ENCODE measurements at places on chromosomes 1 and 21.

DNA sequence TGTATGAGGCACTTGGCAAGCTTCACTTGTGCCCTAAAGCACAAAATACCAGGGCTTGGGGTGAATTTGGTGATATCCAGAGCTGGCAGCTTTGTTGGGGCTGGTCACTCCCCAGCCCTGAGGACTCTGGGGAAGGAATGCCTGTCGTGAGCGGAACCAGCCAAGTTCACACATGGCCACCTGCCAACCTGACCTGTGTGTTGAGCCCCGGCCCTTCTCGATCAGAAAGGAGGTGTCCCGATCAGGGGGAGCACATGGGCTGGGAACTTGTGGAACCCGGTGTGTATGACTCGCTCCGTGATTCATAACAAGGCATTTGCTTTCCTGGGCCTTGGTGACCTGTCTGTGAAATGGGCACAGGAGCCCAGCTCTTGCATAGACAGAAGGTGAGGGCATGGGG is 43.1 kb downstream of the AGPAT3 start:
- peak; percentile 11 for DNase-seq

DNA sequence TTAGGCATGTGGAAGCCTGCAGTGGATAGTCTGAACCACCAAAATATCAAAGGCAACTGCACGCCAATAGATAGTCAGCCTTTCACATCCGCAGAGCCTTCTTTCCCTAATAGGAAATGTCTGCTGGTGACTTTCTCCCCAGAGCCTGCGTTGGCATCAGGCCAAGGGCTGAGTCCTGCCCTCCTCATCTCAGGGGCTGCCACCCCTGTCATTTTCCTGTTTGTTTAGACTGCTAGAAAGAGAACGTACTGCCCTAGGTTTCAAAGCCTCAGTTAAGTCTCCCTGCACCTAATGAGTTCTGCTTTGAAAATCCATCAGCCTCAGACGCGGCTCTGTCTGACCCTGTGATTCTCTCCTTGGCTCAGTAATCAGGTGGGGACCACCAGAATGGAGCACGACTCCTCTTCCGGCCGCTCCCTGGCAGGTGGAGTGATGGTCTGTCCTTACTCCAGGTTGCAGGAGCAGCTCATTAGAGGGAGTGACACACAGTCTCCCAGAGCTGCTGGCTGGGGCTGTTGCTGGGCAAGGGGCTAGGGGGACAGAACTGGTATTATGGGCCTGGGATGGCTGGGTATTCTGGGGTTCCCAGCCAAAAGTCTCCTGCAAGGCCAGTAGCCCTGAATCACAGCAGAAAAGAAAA is 27.3 kb downstream of the STUM start:
- no peak for DNase-seq

DNA sequence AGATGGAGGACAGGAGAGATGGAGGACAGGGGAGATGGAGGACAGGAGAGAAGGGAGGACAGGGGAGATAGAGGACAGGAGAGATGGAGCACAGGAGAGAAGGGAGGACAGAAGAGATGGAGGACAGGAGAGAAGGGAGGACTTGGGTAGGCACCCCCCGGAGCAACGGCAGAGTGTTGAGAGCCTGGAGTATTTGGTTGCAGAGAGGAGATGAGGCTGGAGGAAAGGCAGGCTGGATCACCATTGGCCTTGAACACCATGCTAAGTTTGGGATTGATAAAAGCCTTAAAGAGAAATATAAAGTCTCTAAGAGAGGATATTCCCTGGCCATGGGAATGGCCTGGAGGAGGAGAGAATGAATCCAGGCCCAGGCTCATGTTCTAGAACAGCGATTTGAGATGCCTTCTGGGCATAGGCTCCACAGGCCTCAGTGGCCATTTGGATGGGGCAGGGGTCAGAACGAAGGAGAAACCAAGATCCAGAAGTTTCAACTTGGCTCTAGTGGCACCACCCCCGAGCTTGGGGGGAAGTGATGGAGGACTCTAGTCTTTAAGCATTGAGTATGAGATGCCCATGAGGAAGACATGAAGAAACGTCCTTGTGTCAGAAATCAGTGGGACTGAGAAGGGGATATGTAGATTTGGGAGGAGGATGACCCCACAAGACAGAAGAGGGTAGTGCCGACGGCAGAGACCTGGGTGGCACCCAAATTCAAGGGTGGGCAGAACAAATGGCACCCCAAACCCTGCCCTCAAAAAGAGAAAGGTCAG is 47.9 kb upstream of the EDN2 start:
- no peak for DNase-seq

GRCh38 chr1:237749122-237749521 is 141.6 kb downstream of the ZP4 start:
- DNase-seq, result no peak

DNA sequence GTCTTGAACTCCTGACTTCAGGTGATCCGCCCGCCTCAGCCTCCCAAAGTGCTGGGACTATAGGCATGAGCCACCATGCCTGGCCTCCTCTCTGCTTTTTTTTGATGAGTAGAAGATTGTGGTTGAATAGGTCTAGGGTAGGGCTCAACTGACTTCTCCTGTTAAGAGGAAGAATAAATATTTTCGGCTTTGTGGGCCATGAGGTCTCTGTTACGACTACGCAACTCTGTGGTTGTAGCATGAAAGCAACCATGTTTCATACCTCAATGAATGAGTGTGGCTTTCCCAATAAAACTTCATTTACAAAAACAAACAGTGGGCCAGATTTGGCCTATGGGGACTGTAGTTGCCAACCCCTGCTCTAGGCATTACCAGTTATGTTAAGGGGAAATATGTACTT is 67.8 kb downstream of the NID1 start:
- DNase-seq, result no peak

DNA sequence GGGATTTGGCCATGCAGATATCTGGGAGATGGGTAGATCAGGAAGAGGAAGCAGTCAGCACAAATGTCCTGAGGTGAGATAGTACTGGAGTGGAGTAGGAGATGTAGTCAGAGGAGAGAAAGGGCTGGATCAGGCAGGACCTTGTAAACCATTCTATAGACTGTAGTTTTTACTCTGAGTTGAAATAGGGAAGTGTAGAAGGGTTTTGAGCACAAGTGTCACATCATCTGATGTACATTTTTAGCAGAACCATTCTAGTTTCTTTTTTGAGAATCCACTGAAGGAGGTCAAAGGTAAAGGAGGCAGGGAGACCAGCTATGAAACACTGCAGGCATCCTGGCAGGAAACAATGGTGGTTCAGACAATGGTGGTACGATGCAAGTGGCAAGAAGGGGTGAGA is 194.6 kb upstream of the RRP15 start:
- DNase-seq, result no peak

DNA sequence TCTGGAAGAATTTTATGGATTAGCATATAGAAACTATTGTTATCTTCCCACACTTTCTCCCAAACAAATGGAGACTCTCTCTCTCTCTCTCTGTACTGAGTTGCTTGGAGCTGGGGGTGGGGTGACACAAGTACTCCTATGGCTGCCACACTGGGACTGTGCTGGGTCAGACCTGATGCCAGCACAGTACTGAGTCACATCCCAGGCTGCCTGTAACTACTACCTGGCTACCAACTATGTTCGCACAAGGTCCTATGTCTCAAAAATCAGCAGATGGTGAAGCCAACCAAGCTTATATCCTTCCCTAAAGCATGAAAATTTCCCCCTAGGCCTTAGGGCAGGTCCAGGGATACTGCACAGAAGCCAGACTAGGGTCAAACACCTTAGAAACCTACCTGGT is 66.6 kb downstream of the FAF1 start:
- DNase-seq, result no peak

- no peak for DNase-seq
Measured at GRCh38 chr1:36383240-36383639, 2.5 kb downstream of the STK40 start.

- DNase-seq, result no peak
Measured at GRCh38 chr1:195773931-195774330, 834.3 kb downstream of the KCNT2 start.

Data from fibroblast of the aortic adventitia (primary cell).